HEK293T (cell line): ENCODE measurements at places on chromosomes 12 and 14.

DNA sequence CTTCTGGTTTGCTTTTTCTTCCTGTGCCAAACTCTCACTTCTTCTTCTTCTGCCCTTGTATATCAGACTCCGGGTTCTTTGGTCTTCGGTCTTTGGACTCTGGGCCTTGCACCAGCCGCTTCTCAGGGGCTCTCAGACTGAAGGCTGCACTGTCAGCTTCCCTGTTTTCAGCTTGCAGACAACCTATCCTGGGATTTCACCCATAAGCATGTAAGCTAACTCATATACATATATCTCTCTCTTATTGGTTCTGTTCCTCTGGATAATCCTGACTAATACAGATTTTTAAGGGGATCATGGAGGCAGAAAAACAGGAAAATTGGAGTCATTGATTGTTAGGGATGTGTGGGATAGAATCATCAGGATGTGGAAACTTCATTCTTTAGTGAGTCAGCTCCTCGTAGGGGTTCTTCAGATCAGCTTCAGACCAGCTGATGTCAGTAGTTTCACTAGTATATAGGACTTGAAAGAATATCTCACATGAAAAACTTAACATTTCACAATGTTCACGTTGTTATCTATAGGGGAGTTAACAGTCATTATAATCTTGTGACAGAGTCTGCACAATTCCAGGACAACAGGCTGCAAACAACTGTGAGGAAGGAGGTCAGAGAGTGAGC is 102.9 kb downstream of the RASSF9 start:
- no peak for DNase-seq

- DNase-seq, result no peak
Measured at GRCh38 chr12:92844151-92844763, 84.8 kb downstream of the EEA1 start.

- no peak for DNase-seq
Measured at GRCh38 chr12:4813741-4814140, 93.5 kb downstream of the GALNT8 start.

DNA sequence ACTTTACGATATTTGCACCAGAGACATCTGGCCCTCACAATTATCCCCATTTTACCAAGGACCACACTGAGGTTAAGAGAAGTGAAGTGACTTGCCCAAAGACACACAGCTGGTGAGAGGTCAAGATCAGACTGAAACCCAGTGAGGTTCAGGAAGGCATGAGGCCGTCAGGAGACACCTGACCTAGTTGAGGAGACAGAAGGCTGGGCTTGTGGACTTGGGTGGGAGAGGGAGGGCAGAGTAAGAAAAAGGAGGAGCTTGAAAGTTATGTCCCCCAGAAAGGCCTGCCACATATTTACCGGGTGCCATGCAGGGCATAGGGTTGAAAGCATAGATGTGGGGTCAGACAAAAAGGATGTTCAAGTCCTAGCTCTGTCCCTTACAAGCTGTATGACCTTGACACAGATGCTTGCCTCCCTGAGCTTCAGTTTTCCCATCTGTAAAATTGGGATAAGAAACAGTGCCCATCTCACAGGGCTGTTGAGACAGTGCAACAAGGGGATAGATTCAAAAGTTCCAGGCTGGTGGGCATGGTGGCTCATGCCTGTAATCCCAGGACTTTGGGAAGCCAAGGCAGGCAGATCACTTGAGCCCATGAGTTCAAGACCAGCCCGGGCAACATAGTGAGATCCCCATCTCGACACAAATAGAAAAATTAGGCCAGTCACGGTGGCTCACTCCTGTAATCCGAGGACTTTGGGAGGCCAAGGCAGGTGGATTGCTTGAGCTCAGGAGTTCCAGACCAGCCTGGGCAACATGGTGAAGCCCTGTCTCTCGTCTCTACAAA is 6.4 kb downstream of the SELPLG start:
- DNase-seq, result no peak
